ENCODE measurements at places on chromosomes 6 and 20.

DNA sequence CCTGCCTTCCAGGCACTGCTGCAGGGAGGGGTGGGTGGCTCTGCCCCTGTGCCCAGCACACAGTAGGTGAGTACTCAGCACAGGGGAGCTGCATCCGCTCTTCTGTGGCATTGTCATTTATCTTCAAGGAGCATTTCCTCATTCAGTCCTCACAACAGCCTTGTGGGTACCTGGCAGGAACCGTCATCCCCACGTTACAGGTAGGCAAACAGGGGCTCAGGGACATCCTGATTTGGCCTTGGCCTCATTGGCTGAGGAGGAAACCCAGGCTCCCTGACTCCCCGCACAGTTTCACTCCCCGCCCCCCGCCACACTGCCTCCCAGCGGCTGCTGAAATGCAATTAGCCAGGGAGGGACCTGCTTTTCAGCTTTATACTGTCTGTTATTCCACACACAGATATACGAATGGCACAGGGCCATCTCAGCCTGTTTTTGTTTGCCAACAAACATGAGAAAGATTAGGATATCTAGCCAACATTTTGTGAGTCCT lies 24.2 kb upstream of the PNPLA1 start:
- no peak for DNase-seq

DNA sequence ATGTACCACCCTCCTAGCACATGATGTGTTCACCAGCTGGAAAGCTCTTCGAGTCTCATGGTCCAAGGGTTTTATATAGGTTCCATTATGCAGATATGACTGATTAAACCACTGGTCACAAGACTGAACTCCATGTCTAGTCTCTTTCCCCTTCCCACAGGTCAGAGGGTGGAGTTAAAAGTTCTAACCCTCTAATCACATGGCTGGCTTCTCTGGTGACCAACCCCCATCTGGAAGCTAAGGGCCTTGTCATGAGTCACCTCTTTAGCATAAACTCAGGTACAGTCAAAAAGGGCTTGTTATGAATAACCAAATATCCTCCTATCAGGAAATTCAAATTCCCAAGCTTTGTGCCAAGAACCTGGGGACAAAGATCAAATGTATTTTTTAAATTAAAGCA lies 52.0 kb upstream of the KLHL31 start:
- DNase-seq, result no peak

DNA sequence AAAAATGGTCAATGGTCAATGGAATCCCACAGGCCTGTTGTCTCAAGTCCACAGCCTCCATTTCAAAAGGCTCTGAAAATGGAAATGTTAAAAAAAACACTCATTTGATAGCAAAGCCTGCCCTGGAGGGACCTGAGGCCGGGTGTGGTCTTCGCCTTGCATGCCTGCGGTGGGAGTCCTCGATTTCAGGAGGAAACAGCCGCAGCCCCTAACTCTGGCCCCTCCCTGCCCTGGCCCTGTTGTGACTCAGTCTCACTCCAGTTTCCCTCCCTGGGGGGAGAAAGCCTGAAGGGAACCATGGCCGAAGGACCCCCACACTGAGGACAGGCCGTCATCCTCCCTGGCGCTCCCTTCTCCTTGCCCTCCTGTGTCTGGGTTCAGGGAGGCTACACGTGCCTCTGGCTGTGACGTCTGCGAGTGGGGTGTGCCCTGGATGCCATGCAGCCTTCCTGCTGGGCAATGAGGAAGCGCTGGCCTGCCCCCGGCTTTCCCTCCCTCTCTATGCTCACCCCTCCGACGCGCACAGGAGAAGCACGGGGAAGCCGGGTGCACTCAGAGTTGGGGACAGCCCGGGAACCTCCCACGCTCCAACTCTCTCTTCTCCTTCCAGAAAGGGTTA lies 9.2 kb downstream of the BHLHE23 start:
- DNase-seq, result no peak

- DNase-seq, result no peak
These were observed 2.2 kb downstream of the PPP1R3G start for GRCh38 chr6:5087389-5087788.

DNA sequence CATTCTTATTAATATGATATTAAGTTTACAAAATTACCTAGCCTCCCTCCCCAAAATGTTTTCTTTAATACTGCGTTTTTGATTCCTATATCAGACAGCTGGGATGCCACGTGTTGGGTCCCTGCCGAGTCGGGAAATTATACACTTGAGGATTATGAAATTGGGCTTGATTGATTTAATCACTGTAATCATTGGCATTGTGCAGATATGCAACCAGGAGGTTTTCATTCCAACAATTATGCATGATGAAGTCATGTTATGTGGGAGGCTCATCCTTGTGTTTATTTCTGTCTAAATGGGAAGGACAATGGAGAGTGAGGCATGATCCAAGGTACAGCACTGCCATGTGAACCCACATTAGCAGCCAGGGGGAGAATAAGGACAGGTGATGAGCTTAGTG lies 30.6 kb upstream of the RIPOR2 start:
- DNase-seq, result no peak

DNA sequence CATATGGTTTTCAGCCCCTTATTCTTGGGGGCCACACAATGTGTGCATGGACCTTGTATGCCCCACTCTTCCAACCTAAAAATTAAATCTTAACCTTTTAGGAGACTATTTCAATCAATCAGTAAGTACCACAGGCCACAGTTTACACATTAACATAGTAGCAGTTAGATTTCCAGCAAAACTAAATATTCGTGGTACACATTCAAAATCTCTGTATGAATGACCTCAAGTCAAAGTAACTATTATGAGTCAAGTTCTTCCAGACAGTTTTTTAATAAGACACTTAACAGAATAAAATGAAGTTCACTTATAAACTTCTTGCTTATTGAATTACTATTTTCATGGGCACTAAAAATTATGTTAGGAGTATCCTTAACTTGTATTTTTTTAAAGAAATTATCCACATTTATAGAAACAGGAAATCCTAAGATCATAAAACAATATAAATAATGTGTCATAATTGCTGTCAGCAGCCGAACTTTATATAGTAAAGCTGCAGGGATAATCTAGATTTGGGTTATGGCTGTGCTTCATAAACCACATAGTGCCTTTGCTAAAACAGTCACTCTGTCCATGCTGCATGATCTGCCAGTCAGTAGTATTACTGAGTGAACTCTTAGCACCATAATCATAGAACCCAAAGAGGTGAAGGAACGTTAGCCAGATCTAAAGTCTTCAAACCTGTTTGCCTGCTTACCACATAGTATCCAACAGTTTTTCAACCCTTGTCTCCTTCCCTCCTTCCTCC lies 21.7 kb downstream of the SEC63 start:
- DNase-seq, result no peak

- no peak for DNase-seq
These were observed 13.3 kb downstream of the DUSP22 start for GRCh38 chr6:305371-306206.

GRCh38 chr6:34673064-34673463 lies 23.5 kb downstream of the ILRUN start:
- no peak for DNase-seq

GRCh38 chr20:55095745-55096400 lies 620.5 kb downstream of the DOK5 start:
- no peak for DNase-seq

DNA sequence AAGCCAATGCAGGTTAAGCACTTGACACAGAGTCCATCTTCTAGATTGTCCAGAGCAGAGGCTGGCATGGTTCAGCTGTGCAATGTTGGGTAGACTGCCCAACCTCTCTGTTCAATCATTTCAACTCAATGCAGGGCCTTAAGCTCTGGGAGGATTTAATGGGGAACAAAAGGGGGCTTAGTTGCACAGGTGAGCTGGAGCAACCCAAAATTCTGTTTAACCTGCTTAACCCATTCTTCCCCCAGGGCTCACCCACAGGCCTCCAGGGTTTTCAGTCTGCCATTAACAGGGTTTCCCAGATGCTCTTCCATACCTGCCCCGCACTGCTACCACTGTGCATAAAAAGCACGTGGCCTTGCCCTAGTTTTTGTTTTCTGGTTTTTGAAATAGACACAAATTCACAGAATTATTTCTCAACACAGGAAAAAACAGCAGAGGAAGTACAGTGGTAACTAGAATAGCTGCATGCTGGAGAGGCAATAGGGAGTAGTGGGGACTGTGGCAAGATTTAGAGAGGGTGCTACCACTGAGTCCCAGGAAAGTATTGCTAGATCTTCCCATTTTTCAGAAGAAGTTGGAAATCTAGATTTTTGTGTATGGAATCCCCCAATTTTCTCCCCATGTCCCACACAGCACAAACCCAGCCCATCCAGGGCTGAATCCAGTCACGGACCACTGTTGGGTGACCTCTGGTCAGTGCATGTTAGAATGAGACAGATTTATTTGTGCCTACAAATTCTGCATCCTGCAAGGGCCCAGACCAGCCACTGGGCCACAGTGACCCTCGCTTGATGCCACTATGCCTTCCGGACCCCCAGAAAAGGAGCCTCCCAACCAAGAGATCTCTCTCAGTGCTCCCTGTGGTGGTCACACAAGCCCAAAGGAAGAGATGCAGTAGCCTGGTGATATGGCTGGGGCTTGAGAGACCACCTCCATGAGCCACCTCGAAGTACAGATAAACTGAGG lies 4.6 kb downstream of the PTGIS start:
- DNase-seq, result no peak

- peak; percentile 46 for DNase-seq
These were observed 696 bp upstream of the SUPT3H start for GRCh38 chr6:45378334-45378926.
